Left ventricle myocardium inferior (tissue), 1 donor: ENCODE measurements at places on chromosomes 13 and 19.

DNA sequence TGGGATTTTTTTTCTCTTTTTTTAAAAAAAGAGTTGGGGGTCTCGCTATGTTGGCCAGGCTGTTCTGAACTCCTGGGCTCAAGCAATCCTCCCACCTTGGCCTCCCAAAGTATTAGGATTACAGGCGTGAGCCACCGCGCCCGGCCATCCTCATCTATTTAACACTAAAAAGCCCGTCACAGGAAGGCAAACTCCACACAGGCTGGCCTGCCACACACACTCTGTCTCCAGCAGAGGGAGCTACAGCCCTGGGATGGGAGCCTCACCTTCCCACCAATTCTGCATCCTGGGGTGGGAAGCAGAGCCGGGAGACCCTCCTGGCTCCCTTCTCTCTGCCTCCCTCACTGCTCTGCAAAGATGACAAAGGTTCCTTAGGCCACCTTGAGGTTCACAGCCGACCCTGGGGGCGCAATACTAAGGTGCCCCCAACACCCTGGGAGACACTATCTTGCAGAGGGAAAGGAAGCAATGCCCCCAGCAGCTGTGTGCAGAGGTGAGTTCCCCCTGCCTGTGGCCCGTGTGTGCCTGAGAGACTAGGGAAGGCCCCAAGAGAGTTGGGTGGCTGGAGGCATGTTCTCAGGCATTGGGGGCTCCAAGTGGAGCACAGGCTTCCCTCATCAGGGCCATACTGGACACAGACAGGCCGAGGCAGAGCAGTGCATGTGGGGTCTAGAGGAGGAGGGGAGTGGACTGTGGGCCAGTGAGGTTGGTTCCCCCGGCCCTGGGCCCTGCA, 27.4 kb upstream of the TIMM44 start:
- no peak overlapping the region for H3K4me3 ChIP-seq
- no peak overlapping the region for H3K27ac ChIP-seq
- H3K4me1 ChIP-seq: peaks cover 29% of the 10 kb centered on the region
- peaks cover 58% of the 10 kb centered on the region for H3K36me3 ChIP-seq
- H3K27me3 ChIP-seq: no peaks in the 10 kb centered on the region
- no peak for DNase-seq

GRCh38 chr19:45712699-45713067, 18.0 kb downstream of the FBXO46 start:
- H3K4me1 ChIP-seq: peaks cover 13% of the 10 kb centered on the region
- no peak for DNase-seq
- H3K27ac ChIP-seq: no peak overlapping the region
- H3K4me3 ChIP-seq: no peak overlapping the region

DNA sequence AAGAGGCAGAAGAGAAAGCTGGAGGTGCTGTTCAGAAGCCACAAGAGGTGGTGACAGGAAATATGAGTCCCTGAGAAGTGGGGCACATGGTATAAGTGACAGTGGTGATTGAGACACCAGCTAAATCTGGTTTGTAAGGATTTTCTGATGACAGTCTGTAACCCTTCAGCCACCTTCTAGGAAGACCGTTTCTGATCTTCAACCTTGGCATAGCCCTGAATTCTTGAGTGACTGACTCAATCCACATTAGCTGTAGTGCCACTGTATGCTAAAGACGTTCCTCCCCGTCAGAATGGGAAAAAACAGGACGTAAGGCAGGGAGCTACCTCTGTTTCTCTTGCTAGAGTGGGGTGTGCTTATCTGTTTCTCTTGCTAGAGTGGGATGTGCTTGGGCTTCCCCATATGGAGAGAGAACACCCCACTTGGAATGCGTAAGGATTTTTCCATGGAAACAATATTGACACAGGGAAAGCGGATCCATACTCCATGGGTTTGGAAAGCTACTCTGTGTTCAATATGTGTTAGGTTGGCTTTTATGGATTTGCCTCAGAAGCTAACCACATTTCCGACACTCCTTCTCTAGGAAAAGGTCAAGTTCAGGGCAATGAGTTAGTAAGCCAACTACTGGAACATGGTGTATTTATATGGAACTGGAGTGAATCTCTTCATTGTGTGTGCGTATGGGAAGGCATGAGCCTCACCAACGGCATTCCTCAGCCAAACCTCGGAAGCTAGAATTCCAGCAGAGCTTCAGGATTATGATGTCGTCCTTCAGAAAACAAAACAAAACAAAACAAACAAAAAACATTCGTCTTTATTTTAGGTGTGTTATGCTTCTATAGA, 948.8 kb upstream of the SLC10A2 start:
- H3K27me3 ChIP-seq: no peaks in the 10 kb centered on the region
- H3K27ac ChIP-seq: no peak overlapping the region
- no peak for DNase-seq
- H3K36me3 ChIP-seq: no peaks in the 10 kb centered on the region

DNA sequence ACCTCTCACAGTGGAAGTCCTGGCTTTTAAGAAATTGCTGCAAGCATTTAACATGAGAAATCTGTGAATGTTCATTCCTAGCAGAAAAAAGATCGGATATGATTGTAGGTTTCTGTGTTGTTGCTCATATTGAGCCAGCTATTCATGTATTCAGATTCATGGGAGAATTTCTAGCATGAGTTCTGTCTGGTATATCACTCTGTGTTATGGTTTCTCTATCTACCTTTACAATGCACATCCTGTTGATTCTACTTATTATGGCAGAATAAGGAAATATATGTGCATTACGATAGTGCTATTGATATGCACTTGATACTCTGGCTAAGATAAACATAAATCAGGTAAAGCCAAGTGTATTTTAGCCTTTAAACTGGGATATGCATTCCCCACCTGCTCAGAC, 138.2 kb downstream of the KCNRG start:
- peaks cover 19% of the 10 kb centered on the region for H3K4me1 ChIP-seq
- H3K36me3 ChIP-seq: no peaks in the 10 kb centered on the region
- DNase-seq: no peak
- H3K4me3 ChIP-seq: no peak overlapping the region
- no peak overlapping the region for H3K27ac ChIP-seq
- no peaks in the 10 kb centered on the region for H3K27me3 ChIP-seq

DNA sequence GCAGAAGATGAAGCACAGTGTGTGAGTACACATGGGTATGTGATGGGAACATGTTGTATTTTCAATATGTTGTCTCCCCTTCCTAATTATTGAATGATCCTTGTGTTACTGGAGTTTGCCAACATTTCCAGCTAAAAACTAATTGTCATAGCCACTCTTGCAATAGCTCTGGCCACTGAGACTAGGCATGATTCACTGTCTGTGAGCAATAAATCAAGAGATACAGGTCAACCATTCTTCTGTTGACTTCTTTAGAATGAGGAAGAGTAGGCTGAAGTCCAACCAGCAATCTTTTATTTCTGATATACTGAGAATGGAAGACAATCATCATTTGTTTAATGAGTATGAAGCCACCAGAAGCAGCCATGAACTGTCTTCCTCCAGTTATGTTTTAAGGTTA, 413.9 kb downstream of the SLITRK5 start:
- no peaks in the 10 kb centered on the region for H3K4me1 ChIP-seq
- no peaks in the 10 kb centered on the region for H3K36me3 ChIP-seq
- H3K27me3 ChIP-seq: no peaks in the 10 kb centered on the region
- no peak overlapping the region for H3K4me3 ChIP-seq
- DNase-seq: no peak

DNA sequence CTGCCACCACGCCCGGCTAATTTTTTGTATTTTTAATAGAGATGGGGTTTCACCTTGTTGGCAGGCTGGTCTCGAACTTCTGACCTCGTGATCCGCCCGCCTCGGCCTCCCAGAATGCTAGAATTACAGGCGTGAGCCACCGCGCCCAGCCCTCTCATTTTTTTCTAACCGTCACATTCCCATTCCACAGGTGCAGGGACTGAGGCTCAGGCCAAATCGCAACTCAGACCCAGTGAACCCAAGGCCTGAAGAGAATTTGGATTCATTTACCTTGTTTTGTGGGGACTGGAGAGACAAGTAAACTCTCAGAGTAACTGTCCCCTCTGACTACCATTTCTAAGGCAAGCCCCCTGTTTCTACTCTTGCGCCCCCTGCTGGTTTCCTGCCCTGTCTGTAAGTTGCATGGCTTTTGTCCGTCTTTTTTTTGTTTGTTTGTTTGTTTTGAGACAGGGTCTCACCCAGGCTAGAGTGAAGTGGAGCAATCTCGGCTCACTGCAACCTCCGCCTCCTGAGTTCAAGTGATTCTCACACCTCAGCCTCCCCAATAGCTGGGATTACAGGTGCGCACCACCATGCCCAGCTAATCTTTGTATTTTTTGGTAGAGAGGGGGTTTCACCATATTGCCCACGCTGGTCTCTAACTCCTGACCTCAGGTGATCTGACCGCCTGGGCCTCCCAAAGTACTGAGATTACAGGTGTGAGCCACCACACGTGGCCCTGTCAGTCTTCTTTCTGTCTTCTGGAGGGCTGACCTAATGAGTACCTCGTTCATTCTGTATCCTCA, 2.3 kb upstream of the STRN4 start:
- H3K27ac ChIP-seq: no peak overlapping the region
- H3K36me3 ChIP-seq: peaks cover 22% of the 10 kb centered on the region
- peaks cover 34% of the 10 kb centered on the region for H3K4me1 ChIP-seq
- no peak overlapping the region for H3K4me3 ChIP-seq
- no peaks in the 10 kb centered on the region for H3K27me3 ChIP-seq
- peak; percentile 59 for DNase-seq

GRCh38 chr19:38793177-38793576, 4.2 kb downstream of the LGALS7B start:
- peak overlapping the region; percentile 61 for H3K4me3 ChIP-seq
- peak overlapping the region; percentile 58 for H3K27ac ChIP-seq
- no peaks in the 10 kb centered on the region for H3K36me3 ChIP-seq
- peaks cover 21% of the 10 kb centered on the region for H3K4me1 ChIP-seq

DNA sequence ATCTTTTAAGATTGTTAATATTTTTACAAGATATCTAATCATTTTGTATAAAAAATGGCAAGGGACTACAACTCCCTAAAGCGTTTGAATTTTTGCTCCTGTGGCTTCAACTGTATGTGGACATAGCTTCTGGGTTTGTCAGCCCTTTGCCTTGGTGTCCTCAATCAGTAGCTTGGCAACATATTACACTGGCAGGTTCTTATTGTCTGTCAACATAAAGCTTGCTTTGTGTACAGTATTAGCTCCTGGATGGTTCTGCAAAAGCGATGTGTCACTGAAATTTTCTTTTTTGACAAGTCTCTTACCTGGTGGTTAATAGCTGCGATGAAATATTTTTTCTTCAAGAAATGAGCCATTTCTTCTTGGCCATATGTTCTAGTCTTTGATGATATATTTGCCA, 190.0 kb downstream of the HS6ST3 start:
- no peaks in the 10 kb centered on the region for H3K27me3 ChIP-seq
- H3K27ac ChIP-seq: no peak overlapping the region
- DNase-seq: no peak

GRCh38 chr13:24642219-24642618, 38.0 kb upstream of the ATP12A start:
- H3K36me3 ChIP-seq: no peaks in the 10 kb centered on the region
- no peaks in the 10 kb centered on the region for H3K4me1 ChIP-seq
- peaks cover 22% of the 10 kb centered on the region for H3K27me3 ChIP-seq
- no peak for DNase-seq
- H3K4me3 ChIP-seq: no peak overlapping the region
- H3K27ac ChIP-seq: no peak overlapping the region

GRCh38 chr13:33224686-33225085, 60.9 kb downstream of the STARD13 start:
- no peak for DNase-seq
- H3K4me1 ChIP-seq: peaks cover 65% of the 10 kb centered on the region
- H3K4me3 ChIP-seq: no peak overlapping the region
- no peaks in the 10 kb centered on the region for H3K27me3 ChIP-seq

DNA sequence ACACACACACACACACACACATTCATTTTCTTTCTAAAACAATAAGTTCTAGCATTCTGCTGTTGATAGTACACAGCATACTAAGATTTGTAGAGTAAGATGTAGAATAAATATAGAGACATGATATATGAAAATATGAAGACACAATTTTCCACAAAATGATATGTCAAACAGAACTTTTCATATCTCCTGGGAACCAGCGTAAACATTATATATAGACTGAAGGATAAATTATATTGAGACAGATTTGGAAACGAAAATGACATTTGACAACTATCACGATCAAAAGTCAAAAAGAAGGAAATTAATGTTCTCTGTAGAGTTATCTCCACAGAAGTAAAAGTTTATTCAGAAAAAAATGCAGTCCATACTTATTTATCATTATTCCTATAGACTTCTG, 1605.7 kb upstream of the SLC10A2 start:
- H3K36me3 ChIP-seq: no peaks in the 10 kb centered on the region
- H3K27me3 ChIP-seq: no peaks in the 10 kb centered on the region
- H3K4me3 ChIP-seq: no peak overlapping the region
- H3K27ac ChIP-seq: no peak overlapping the region

DNA sequence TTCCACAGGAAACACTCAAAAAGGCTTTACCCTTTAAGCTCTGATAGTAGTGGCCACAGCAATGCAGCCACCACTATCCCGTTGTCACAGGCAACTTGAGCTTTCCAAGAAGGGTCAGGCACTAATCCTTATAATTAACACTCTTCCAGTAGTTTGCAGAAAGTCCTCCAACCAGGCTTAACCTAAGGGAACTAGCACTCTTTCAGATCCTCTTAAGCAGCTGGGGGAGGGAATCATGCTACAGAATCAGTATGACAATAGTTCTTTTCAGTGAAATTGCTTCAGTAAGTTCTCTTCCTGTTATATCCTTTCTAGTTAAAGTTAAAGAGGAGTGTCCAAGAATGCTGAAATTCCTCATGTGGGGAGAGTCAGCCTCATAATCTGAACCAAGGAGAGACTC, 82.2 kb downstream of the TNFSF11 start:
- no peaks in the 10 kb centered on the region for H3K36me3 ChIP-seq
- H3K27ac ChIP-seq: no peak overlapping the region
- peaks cover 34% of the 10 kb centered on the region for H3K27me3 ChIP-seq

DNA sequence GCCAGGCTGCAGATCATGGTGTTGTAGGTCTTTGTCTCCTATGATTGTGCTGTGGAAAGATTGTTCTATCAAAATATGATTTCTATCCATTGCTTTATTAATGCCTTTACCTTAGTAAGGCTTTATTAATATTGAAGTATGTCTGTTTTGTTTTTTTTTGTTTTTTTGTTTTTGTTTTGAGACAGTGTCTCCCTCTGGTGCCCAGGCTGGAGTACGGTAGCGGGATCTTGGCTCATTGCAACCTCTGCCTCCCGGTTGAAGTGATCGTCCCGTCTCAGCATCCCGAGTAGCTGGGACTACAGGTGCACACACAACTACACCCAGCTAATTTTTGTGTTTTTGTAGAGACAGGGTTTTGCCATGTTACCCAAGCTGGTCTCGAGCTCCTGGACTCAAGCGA, 7.7 kb downstream of the IRGC start:
- no peaks in the 10 kb centered on the region for H3K27me3 ChIP-seq
- DNase-seq: no peak
- peaks cover 25% of the 10 kb centered on the region for H3K4me1 ChIP-seq
- no peak overlapping the region for H3K4me3 ChIP-seq
- no peak overlapping the region for H3K27ac ChIP-seq
- peaks cover 2% of the 10 kb centered on the region for H3K36me3 ChIP-seq

DNA sequence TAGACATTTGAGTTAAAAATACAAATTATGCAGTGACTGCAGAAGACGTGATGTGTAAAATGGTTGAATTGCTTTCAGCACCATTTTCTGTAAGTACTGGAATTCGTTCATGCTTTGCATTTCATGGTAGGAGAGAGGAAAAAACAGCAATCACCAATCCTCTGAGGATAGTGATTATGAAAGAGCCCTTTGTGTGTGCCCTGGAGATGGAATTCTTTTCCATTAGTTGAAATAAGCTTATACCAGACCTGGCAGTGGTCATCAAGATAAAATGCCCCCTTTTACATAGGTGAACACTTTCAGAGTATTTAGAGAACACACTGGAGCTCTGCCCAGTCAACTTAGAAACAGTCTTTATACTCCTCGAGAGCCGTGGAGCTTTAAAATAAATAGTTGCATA, 1.7 kb downstream of the CNMD start:
- H3K4me1 ChIP-seq: peaks cover 14% of the 10 kb centered on the region
- no peak overlapping the region for H3K4me3 ChIP-seq
- no peak overlapping the region for H3K27ac ChIP-seq
- H3K27me3 ChIP-seq: peaks cover 94% of the 10 kb centered on the region
- H3K36me3 ChIP-seq: no peaks in the 10 kb centered on the region
- no peak for DNase-seq
